ENCODE measurements at places on chromosomes 13 and 19. TPM values are rescaled to one million over a fixed set of nuclear protein-coding genes. Genes with fewer than 3 reads are reported as not detected.

The FPR1 gene
- total RNA-seq = 0.66 TPM

The NDFIP2 gene
- 25.9 TPM for total RNA-seq

The CFAP97D2 gene
- not detected for total RNA-seq

The KRTDAP gene
- total RNA-seq = 0.18 TPM

The GPR12 gene
- total RNA-seq = 0.09 TPM

The NCR1 gene
- total RNA-seq = not detected

The PRTN3 gene
- total RNA-seq = 0.44 TPM

The CEACAM3 gene
- total RNA-seq = 0.09 TPM

The RAB3D gene
- total RNA-seq = 4.3 TPM

The CATSPERD gene
- not detected for total RNA-seq

- DNase-seq = no peak
These were observed 7.6 kb downstream of the MTIF3 start for GRCh38 chr13:27442797-27443196.

GRCh38 chr13:48318821-48319511 lies 15.4 kb downstream of the RB1 start:
- peak; percentile 47 for DNase-seq

DNA sequence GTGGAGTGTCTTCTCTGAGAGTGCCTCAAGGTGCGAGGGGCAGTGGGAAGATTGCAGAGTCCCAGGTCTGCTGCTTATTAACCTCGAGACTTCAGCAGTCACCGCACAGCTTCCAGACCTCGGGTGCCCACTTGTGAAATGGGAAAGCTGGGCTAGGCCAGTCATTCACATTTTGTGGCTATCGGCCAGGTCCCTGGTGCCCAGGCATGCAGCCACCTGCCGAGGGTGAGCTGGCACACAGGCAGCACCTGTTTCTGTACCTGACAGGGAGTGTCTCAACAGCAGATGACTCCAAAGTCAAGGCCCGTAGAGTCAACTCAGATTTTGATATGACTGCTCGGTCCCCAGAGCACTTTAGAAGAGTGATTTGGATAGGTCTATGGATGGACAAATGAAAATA lies 21.9 kb downstream of the UQCRFS1 start:
- no peak for DNase-seq

GRCh38 chr13:50512474-50513299 lies 330.8 kb downstream of the DLEU7 start:
- DNase-seq = peak; percentile 92

GRCh38 chr13:101925731-101926130 lies 473.3 kb downstream of the ITGBL1 start:
- DNase-seq = no peak

DNA sequence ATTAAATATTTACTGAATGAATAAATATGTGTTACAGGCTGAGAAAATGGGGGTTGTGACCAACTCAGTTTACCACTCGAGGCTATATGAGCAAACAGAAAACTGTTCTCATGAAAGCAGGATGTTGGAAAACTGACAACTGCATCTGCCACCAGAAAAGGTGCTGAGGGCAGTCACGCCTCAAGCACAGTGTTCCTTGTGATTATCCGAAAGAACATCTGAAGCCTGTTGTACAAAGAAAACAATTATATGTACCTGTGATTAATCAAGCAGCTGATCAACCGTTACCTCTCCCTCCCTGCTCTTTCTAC lies 6.2 kb upstream of the KLK13 start:
- DNase-seq = no peak

GRCh38 chr13:71082631-71083030 lies 784.4 kb downstream of the DACH1 start:
- peak; percentile 16 for DNase-seq

GRCh38 chr13:44131069-44131614 lies 242.5 kb upstream of the SERP2 start:
- DNase-seq = no peak

DNA sequence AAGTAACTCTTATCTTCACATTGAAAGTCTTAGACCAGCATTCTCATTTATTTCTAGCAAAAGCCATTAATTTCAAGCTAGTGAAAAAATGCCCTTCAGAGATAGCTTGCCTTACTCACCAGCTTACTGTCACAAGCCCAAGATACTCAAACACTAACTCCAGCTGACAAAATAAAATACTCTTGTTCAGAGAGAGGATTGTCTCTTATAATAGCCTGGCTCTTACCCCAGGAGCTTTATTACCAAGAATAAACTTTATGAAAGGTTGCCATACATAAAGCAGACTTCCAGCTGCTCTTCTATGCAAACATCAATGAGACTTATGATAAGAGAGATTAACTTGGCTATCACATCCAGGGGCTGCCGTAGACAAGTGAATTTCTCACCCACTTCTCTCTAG lies 53.6 kb downstream of the XPO4 start:
- DNase-seq = peak; percentile 14

- DNase-seq = no peak
These were observed 769.9 kb upstream of the SLITRK6 start for GRCh38 chr13:86569119-86569518.
